Hematopoietic multipotent progenitor cell treated with erythropoietin and hydrocortisone succinate and interleukin-3 and kit ligand, for 15 days (in vitro differentiated cells): ENCODE measurements at places on chromosomes 3 and 15.
A peak's percentile ranks its signal among the peaks of the same experiment; 100 is the strongest.

- DNase-seq: no peak
These were observed 20.6 kb upstream of the UBE2E1 start for GRCh38 chr3:23785097-23785645.

- DNase-seq: no peak
These were observed 616.0 kb upstream of the TBL1XR1 start for GRCh38 chr3:177813322-177813721.

DNA sequence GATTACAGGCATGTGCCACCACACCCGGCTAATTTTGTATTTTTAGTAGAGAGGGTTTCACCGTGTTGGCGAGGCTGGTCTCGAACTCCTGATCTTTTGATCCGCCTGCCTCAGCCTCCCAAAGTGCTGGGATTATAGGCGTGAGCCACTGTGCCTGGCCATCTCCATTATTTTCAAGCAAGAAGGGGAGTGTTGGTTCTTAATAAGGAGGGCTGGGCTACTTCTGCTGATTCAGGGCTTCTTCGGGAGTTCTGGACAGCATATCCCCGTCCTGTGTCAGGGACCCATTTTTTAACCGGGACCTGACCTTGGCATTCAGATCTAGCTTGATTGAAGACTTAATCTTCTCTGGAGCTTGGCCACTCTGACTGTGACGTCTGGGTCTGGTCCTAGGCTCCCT lies 74.1 kb upstream of the SYN2 start:
- DNase-seq: no peak

DNA sequence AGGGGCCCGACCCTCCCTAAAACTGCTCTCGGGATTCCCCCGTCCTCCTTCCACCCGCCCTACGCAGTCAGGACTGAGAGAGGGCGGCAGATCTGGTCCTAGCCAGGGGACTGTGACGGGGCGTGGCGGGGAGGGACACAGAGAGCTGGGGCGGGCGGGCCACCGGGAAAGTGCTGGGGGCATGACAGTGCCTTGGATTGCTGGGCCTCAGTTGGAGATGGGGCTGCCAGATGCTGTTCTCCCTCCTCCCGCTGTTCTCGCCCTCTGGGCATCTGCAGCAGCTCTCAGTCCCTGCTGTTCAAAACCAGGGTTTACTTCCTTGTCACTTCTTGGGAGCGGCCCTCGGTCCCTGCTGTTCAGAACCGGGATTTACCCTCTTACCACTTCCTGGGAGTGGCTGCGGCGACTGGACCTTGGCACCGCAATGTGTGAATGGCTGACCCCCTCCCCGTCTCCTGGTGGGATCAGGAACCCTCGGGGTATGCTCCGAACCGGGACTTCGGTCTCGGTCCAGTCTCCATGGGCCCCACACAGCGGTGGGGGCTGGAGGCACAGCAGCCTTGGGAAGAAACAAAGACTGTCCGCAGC lies 1.8 kb upstream of the RPP25 start:
- no peak for DNase-seq

DNA sequence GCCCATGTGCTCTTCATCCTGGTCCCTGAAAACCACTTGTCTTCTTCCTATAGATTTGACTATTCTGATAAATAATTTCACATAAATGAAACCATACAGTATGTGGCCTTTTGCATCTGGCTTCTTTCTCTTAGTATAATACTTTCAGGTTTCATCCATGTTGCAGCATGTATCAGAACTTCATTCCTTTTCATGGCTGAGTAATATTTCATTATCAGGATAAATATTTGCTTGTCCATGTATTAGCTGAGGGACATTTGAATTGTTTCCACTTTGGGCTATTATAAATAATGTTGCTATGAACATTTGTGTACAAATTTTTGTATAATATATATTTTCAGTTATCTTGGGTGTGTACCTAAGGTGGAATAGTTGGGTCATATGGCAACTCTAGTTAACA lies 29.8 kb upstream of the AEN start:
- no peak for DNase-seq

DNA sequence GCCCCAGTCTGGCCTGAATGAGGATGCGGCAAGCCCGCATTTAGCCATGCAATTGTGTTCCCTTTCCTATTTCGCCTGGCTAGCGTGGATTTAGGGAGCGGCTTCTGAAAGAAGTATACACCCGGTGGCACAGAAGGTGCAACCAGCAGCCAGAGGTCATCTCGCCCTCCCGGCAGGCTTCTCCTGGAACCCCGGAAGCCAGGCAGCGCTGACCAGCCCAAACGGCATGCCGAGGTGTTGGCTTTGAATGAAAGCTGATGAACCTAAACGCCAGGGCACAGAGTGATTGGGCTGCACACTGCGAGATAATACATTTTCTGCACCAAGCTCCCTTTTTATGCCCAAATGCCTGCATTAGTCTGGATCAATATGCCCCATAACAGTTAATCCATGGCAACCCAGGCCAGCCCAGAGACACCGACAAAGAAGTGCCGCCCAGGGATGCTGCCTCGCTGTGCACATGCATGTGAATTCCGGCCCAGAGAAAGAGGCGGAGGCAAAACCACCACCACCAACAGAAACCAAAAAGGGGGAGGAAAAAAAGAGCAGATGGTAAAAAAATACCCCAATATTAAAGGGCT lies 1.4 kb downstream of the SRGAP3 start:
- no peak for DNase-seq

- no peak for DNase-seq
These were observed 381.1 kb upstream of the ARHGEF26 start for GRCh38 chr3:153740109-153740508.

DNA sequence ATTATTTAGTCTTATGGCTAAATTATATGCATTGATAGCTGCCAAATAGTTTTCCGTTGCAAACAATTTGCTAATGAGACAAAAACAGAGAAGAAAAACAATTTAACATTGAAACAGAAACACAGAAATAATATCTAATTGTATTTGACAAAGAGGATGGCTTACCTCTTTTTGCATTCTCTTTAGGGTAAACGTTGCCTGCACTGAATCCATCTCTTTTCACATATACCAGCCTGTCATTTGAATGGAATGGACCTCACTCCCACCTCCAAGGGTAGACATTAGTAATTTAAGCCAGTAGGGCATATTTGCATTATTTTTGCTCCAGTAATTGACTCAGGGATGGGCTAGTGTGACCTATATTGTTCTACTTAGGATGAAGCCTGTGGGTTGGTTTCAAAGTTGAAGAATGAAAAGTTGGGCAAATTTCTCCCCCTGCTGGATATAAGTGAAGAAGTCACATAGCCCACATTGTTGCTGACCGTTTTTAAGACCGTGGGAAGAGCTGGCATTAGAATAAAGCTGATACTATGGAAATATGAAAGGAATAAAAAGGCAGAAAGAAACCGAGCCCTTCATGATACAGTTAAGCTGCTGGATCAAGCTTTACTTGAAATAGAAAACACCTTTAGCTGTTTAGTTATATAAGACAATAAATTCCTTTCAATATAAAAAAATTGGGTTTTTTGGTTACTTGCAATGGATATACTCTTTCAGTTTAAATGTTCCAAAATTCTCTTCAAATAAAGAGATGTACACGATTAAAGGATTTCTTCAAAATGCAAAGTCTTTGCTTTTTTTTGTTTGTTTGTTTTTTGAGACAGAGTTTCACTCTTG lies 26.9 kb downstream of the PIERCE2 start:
- DNase-seq: peak; percentile 55

DNA sequence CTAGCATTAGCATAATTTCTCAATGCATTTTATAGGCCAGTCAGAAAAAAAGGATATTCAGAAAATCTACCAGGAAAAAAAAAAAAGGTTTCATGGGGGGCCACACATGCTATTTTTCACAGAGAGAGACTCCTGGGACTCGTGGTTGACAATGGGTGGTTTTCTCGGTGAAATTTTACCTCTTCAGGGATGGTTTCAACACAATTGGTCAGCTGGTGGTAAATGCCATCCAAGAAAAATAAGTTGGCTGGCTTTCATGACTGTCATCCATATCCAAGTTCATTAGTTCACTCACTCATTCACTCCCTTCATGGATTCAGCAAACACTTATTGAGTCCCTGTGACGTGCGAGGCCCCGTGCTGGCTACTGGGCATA lies 217.3 kb downstream of the SHQ1 start:
- DNase-seq: no peak

DNA sequence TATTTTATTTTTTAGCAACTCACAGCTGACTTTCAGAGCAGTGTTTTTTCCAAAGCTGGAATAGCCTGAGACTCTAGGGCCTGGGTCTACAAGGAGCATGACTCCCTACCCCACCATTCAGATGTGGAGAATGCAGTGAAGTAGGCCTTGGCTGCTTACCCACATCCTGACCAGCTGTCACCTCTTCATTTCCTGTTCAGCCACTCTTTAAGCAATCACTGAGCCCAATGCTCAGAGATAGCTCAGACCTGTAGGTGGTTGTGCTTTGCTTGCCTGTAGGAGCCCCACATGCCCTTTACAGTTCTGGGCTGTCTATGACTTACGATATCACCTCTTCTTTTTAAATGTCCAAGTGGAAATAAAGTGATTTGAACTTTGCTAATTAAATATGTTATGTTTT lies 148.1 kb downstream of the NEK11 start:
- no peak for DNase-seq

DNA sequence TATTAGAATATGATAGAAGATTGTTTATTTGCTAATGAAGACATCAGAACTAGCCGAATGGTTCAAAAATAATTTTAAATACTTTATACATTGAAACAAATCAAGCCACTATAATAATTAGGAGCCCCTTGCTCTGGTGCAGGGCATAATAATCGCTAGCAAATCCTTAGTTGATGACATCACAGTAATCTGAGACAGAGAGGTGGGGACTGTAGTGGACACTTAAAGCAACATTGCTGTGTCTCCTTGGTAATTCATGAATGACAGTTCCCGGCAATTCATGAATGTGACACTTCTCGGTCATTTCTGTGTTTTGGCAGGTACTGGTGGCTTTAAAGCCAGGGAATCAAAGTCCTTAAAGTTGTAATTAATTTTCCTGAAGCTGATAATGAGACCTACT lies 114.3 kb downstream of the PPM1L start:
- DNase-seq: no peak

- no peak for DNase-seq
These were observed 246.5 kb downstream of the EPHB1 start for GRCh38 chr3:135041601-135042000.

GRCh38 chr15:58369261-58369701 lies 62.5 kb upstream of the LIPC start:
- DNase-seq: no peak

DNA sequence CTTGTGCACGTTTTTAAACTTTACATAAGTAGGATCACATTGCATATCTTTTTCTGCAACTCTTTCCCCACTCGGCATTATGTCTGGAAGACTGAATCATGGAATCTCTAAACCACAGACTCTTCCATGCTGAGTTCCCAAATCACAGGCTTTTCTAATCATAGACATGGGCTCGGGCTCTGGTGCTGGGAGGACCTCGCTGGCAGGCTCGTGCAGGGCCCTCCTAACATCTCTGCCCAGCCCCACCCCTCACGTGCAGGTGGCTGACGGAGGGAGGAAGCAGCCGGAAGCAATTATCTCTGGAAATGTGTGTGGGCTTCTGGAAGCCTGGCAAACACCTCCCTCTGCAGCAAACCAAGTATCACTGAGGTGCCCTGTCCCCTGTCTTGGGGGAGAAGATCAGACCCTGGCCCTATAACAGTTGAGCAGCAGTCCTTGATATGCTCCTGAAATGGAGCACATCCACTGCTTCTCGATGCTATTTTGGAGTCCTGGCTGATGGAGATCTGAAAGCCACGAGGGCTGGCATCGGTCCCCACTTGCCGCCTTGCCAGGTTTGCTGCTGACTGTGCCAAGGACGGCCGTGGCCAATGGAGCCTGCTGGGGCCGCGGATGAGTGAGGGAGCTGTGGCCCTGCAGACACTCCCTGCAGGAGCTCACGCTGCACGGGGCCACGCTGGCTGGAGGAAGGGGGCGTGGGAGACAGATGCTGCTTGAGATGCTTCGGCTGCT lies 4.4 kb upstream of the IQSEC1 start:
- DNase-seq: no peak

DNA sequence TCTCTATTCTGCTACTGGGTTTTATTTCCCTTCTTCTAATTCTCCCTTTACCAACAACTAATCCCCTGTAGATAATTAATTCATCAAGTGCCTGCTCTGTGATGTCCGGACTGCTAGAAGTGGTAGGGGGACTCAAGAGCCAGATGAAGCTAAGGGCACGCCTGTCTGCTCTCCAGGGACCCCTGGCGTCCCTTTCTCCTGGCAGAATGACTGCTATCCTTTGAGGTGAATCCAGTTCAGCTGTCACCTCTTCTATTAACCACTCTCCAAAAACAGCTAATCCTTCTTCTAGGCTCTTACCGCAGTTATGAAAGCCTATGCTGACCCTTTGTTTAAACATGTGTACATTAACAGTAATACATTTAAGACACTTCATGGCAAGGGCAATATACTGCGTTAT lies 1.4 kb upstream of the CHRNA7 start:
- no peak for DNase-seq

DNA sequence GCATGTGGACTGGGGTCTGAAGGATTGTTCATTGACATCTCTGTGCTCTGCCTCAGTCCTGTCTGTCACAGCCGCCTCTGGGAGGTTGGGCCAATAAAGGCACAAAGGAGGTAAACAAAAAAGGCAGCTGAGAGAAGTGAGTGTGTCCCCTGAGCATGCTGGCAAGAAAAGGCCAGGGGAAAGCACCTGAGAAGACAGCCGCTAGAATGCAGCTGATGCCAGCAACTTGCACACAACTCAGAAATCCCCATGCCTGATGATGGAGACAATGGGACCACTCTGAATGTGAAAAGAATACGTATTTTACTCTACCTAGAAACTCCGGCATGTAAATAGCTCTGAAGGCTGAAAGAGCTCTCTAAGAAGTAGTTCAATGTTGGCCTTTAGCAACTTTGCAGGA lies 118.7 kb downstream of the KCNH8 start:
- no peak for DNase-seq
